GM23248 (cell line): ENCODE measurements at places on chromosomes 5 and 9.

GRCh38 chr9:98380065-98380681, 124.7 kb upstream of the TBC1D2 start:
- DNase-seq: peak; percentile 77

- DNase-seq: peak; percentile 41
Observed at GRCh38 chr5:169431386-169431785, 130.4 kb upstream of the SLIT3 start.

DNA sequence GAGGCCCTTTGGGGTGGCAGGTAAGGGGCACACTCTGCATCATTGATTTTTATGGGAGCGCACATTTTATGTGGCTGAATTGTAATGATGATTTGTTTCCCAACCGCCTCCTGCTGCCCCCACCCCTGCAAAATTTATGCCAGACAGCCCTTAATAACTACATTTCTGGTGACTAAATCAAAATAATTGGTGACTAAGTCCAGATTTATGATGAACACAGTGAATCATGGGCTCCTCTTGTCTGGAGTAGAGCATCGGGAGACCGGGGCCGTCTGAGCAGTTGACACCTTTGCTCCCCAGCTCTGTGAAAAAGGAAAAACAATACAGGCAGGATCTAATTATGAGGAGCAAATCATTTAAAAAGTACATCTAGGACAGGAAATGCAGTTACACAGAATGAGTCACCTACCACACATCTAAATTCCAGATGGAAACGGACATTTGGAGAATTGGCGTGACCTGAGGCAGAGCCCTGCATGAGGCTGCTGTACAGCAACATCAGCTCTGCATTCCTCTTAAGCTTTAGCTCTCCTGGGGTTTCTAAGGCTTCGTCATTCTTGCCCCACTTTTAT, 58.9 kb downstream of the DOCK2 start:
- peak; percentile 99 for DNase-seq

GRCh38 chr5:142097681-142098080, 10.9 kb upstream of the NDFIP1 start:
- no peak for DNase-seq

GRCh38 chr9:129871046-129871445, 35.8 kb downstream of the USP20 start:
- DNase-seq: no peak

DNA sequence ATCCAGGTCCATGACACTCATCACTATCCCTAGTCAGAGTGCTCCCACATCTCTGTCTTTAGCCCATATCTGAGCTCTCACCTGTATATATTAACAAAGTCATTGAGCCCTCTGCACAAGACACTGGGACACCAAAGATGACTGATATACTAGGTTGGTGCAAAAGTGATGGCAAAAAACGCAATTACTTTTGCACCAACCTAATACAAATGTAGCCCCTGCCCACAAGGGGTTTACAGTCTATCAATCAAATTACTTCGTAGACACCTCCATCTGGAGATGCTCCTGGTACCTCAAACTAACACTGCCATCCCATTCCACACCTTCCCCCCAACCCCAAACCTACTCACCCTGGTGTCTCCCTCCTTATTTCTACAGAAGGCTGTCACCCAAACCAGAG, 194.1 kb downstream of the MCTP1 start:
- no peak for DNase-seq

GRCh38 chr9:36995927-36996705, 38.0 kb downstream of the PAX5 start:
- peak; percentile 70 for DNase-seq

DNA sequence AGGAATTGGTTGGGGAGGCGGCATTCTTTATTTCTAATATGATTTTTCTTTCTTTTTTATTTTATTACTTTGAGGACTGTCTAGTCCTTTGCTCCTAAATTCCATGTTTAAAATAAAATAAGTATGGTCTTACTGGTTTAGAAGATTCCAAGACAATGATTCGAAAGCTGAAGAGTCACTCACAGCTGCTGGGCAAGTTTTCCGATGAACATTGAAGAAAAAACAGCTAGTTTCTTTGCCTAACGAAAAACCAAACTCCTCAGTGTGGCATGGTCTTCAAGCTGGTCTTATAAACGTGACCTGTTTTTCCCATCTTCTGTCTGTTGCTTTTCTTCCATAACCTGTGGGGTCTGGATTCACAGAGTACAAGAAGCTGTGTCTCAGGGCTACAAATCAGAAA, 25.1 kb downstream of the ZNF474 start:
- peak; percentile 70 for DNase-seq

DNA sequence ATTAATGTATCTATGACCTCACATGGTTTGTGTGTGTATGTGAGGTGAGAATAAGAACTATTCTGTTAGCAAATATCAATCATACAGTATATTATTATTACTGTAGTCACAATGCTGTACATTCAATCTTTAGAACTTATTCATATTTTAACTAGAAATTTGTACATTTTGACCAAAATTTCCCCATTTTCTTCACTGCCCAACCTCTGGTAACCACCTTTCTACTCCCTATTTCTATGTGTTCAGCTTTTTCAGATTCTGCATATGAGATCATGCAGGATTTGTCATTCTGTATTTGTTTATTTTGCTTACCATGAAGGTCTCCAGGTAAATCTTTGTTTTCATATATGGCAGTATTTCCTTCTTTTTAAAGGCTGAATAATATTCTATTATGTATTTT, 607.9 kb downstream of the SLCO4C1 start:
- no peak for DNase-seq

- DNase-seq: no peak
Observed at GRCh38 chr5:109803854-109804253, 114.1 kb downstream of the MAN2A1 start.

DNA sequence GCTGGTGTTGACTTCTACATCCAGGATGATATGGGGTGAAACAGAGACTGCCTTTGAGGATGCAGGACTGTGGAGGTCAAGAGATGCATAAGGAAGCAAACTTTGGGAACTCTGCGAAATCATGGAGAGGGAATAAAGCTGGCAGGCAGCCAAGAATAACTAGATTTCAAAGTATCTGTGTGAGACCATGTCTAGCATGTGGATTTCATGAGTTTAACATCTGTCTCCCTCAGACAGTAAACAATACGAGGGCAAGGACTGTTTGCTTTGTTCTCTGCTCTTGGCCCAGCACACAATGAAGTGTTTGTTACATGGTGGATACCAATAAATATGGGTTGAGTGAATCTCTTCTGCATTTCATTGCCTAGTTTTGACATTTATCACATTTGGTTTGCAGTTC, 71.3 kb downstream of the RASEF start:
- no peak for DNase-seq

DNA sequence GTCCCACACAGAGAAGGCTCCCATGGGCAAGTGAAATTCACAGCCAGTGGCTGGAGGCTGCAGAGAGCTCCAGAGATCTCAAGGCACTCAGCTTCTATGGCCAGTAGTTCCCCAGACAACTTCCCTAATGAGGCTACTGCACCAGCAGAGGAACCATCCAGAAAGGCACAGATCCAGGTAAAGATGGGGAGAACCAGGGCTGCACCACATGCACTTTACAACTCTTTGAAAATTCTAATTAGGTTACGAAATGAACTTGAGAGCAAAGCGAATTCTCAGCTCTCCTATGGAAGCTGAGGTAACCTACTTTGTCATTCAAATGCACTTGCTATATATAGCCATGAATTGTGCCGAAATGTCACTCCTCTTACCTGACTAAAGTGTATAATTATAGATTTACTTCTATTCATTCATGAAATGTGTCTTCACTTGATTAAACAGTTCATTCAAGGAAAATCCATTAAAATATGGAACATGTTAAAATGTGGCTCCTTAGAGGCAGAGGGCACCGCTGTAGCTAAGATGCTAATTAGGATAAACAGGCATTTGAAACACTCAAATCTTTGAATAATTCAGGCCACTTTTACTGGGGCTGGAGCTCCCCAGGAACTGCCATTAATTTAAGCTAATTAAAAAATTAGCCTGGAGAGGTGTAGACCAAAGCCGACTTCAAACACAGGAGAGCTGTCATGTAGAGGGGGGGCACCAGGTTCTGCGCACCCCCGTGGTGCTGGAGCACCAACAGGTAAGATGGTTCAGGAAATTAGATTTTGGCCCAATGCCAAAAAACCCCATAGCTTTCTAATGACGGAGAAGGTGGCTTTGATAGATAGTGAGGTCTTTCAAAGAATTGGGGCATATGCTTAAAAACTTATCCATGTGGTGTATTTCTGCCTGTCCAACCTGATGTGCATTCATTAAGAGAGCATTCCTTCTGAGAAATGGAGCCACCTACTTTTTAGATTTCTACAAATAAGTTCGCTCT, 204.1 kb downstream of the GABBR2 start:
- peak; percentile 11 for DNase-seq

GRCh38 chr9:127570533-127571111, 41.5 kb upstream of the STXBP1 start:
- DNase-seq: no peak

- DNase-seq: no peak
Observed at GRCh38 chr5:142175039-142175438, 66.5 kb downstream of the NDFIP1 start.

- DNase-seq: no peak
Observed at GRCh38 chr5:163345216-163345615, 92.2 kb upstream of the CCNG1 start.

DNA sequence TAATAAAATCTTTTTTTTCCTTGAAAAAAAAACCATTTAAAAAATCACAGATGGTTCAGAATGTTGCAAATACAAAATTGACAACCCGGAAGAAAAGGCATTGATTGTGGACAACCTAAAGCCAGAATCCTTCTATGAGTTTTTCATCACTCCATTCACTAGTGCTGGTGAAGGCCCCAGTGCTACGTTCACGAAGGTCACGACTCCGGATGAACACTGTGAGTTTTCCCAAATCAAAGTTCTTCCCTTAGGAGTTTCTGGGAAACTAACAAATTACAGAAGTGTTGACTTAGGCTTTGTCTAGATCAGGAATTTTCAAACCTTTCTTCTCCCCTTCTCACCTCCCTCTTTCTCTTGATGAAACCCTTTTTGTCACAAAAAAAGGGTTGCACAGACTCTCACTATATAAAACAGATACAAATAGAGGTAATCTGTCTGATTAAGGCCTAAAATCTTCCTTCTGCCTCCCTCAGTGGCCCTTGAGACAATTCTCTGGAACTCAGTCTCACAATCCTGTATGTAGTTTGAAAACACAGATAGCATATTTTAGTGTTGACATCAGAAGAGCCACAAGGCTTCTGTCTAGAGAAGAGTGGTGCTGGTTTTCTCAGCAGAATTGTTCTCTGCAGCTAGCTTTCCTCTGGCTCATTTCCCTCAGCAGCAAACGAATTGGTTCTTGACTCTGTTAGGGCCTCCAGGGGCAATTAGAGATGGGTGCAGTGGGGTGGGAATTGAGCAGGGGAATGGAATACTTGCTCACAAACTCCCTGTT, 79.5 kb downstream of the OSMR start:
- DNase-seq: peak; percentile 82

- no peak for DNase-seq
Observed at GRCh38 chr5:396531-396961, 46.4 kb upstream of the EXOC3 start.

- peak; percentile 68 for DNase-seq
Observed at GRCh38 chr5:149517461-149518122, 33.6 kb downstream of the CSNK1A1 start.

DNA sequence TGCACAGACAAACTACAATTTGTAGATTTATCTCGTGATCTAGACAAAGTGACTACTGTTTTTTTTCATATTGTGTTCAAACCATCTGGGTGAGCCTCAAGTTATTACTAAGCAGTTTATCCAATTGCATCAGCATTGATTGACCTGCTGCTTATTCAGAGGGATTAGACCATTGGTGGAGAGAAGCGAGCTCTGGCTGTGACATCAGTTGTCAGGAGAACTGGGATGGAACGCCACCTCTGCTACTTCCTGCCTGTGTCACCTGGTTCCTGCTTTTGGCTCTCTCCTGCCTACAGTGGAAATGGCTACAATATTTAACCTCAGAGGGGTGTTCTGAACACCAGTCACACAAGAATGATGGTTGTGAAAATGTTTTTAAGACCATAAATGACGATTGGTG, 12.1 kb downstream of the NR4A3 start:
- no peak for DNase-seq

DNA sequence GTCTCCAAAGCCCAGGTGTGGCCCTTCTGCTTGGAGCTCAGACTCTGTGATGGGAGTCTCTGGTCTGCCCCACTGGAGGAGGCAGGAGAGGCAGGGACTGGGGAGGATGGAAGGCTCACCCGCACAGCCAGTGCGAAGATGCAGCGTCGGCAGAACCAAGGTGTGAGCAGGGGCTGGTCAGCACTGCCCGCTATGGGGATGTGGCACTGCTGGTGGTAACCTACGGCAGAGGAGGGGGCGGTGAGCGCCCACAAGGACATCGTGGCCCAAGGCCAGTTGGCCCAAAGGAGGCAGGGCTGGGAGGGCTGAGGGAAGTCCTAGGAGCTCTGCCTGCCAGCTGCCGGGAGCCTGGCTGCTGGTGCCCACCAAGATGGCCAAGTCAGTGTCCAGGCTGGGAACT, 7.3 kb downstream of the PHF19 start:
- DNase-seq: no peak

- no peak for DNase-seq
Observed at GRCh38 chr5:179379321-179379890, 34.1 kb upstream of the ADAMTS2 start.

GRCh38 chr5:73303148-73304079, 130.4 kb downstream of the TMEM174 start:
- DNase-seq: no peak

- DNase-seq: peak; percentile 89
Observed at GRCh38 chr9:134642385-134643181, 980 bp downstream of the COL5A1 start.

DNA sequence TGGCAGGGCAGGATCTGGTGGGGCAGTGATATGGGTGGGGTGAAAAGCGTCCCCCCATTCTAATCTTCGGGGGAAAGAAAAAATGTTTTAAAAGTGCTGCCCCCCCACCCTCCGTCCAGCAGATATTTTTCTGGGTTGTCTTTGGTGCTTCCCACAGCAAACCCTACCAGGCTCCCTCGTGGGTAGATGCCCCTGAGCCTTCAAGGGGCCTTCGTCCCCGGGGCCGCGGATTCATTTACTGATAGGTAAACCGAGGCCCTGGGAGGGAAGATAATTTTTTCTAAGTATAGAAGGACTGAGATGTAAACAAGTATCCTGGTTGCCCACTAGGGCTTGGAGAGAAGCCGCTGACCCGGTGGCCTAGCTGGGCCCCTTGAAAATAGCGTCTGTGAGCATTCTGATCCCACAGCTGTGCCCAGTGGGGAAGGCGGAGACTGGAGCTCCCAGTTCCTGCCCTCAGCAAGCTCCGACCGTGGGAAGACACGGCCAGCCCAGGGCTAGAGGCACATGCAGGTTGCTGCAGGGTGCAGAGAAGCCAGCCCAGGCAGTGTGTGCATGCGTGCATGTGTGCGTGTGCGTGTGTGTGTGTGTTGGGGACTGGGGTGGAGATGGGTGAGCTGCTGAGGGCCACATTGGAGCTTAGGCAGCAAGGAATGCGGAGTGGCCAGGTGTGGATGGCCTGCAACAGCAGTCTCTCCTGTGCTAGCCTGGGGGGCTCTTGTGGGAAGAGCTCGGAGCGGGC, 6.0 kb upstream of the RXRA start:
- DNase-seq: no peak

DNA sequence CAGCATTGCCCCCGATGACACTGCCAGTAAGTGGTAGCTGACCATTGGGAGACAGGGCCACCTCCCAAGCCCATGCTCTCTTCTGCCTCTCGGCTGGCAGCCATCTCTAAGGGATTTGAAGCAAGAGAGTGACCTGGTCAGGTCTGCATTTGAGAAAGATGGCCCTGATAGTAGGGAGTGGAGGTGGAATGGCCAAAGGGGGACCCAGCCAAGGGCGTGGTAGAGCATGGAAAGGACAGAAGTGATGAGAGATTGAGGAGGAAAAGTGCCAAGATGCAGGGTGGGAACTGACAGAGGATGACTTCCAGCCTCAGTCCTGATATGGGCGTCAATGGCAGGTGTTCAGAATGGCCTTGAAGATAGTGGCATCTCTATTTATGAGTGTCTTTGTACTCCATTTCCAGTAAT, 9.0 kb downstream of the ABL1 start:
- DNase-seq: no peak
